NCI-H2227 treated with DMSO at 0.1 percent for 48 hours (cell line): ENCODE measurements at places on chromosomes 3 and 15.

- no peak for DNase-seq
Observed at GRCh38 chr3:31955581-31955980, 25.5 kb downstream of the OSBPL10 start.

DNA sequence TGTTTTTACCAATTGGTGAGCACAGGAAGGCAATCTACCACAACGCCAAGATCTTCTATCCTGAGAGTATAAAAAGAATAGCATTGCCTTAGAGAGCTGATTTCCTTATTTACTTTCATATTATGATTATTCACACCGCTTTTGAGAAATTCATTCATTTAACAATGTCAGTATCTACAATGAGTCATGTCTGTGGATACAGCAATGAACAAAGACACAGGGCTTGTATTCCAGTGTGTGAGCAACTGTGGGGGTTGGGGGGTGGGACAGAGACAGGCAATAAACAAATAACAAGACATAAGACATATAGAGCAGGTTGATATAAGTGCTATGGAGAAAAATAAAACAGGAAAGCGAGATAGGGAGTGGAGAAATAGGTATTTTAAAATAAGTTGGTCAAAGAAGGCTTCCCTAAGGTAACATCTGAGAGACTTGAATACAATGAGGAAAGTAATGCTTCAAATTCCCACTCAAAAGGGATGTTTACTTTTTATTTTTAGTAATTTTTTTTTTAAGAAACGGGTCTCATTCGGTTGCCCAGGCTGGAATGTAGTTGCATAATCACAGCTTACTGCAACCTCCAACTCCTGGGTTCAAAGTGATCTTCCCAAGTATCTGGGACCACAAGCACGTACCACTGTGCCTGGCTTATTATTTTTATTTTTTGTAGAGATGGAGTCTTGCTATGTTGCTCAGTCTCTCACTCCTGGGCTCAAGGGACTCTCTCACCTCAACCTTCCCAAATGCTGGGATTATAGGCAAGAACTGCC lies 45.7 kb downstream of the PGBD4 start:
- no peak for DNase-seq

DNA sequence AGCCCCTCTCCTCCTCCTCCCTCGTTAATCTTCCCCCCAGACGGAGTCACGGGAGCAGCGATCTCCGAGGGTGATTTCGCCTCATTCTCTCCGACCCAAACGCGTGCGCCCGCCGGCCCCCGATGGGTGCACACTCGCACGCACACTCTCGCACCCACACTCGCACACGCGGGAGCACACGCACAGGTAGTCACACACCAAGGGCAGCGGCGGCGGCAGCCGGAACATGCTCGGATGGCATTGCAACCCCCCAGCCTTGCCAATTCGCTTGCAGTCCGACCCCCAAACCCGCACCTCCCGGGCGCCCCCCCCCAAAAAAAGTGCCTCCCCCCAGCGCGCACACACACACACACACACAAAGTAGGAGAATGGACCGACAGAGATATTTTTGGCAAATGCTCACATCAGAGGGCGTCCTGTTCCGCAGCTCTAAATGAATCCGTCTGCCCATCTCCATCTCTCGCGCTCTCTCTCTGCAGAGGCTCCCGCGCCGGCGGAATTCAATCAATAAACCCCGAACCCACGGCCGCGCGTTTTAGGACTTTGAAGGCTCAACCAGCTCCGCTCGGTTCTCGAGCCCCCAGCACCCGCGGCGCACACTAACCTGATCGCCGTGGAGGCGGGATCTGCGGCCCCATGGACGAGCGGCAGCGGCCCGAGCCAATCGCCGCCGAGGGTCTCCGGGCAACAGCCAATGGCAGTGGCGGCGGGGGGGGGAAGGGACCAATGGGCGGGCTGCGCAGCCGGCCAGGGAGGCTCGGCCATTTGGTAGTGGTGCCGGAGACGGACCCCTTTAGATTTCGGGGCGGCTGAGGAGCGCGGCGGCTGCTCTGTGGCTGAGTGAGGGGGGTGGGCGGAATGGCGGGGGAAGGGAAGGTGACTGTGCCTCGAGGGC lies at the start of gene ANP32A:
TSS of gene ANP32A (minus strand) at position 601 of the 895 bp plus-strand sequence. CDS start at position 457, 144 bp downstream.
- DNase-seq, result peak; percentile 78

- DNase-seq, result no peak
Observed at GRCh38 chr3:126972866-126973265, 10.0 kb upstream of the PLXNA1 start.

DNA sequence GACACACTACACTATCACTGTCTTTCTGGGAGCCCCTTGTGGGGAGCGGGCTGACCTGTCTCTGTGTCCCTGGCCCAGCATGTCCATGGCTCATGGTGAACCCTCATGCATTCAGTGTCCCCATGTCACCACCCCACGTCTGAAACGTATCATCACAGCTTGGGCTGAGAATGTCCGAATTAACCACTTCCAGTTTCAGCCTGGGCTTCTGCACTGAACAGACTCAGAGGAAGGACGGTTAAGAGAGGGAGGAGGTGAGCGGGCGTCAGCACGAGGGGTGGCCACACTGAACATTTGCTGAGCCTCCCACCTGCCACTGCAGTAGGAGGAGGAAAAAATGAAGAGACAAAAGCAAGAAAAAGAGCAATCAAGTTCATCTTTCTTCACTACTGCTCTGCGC lies 30.5 kb downstream of the ATP2B2 start:
- no peak for DNase-seq

DNA sequence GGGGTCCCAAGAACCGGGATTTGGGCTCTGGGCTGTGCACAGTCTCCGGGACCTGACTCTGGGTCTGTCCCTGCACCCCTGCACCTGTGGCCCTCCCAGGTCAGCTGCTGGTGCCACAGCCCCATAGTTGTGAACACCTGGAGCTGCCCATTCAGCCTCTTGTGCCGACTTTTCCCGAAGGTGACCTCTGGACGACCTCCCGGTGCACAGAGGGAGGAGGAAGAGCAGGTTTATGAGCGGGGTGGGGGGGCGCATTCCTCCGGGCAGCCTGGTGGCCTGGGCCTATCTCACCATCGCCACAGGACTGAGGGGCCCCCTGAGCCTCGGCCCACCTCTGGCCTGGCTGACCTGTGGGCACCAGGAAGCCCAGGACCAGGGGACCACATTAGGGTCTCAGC lies 45.3 kb downstream of the DNAJB8 start:
- DNase-seq, result no peak

DNA sequence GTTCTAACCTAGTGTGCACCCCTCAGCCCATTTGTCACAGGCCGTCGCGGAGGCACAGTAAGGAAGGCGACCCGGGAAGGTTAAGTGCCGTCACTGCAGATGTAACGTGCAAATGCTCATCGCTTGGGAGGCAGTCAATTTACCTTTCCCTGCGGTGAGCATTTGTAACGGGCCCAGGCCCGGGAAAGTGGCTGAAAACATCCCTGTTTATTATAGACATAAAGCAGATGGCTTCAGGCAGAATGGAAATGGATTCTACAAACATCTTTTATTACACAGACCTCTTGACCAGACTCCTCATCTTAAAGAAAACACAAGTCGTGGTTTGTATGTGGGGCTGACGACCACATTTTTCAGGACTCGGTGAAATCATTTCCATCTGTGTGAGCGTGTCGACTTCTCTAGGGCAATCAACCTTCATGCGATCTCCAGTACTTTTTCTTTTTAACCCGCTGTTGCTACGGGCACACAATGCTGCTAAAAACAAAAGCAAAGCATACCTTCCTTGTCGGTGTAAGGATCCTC lies 43.6 kb downstream of the NMNAT3 start:
- no peak for DNase-seq

DNA sequence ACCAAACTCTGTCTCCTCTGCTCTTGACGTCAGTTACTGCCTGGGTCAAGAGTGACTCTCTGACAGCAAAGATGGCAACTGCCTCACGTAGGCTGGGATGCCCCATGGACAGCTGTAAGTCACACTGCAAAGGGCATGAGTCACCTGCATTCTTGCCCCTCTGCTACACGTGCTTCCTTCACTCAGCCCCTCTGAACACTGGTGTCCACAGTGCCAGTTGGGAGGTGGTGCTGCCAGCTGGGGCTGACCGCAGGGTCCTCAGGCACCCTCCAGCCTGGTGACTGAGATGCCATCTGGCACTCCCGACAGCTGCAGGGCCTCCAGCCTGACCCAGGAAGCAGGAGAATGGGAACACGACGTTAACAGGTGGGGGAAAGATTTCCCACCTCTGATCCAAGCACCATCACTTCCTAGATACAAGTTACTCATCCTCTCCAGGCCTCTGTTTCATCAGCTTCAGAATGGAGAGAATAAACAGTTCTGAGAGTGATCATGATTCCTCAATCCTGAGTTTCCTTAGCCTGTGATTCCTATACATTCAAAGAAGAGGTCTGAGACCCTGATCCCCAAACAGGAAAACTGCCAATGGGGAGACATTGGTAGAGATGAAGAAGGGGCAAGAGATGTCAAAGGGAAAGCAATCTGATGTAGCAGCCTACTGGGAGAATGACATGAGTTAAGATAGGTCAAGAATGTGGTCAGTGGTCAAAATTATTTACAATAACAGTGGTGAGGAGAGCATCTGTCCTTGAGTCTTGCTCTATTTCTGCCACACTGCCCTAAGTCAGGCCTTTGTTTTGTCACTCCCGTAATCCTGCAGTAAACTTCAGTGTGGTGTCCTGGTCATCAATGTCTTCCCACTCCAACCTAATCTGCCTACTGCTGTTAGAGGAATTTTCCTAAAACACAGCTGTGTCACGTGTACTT lies 86.1 kb upstream of the BCL6 start:
- no peak for DNase-seq
